ENCODE measurements at places on chromosomes 3 and 15.
A peak's percentile ranks its signal among the peaks of the same experiment; 100 is the strongest.

DNA sequence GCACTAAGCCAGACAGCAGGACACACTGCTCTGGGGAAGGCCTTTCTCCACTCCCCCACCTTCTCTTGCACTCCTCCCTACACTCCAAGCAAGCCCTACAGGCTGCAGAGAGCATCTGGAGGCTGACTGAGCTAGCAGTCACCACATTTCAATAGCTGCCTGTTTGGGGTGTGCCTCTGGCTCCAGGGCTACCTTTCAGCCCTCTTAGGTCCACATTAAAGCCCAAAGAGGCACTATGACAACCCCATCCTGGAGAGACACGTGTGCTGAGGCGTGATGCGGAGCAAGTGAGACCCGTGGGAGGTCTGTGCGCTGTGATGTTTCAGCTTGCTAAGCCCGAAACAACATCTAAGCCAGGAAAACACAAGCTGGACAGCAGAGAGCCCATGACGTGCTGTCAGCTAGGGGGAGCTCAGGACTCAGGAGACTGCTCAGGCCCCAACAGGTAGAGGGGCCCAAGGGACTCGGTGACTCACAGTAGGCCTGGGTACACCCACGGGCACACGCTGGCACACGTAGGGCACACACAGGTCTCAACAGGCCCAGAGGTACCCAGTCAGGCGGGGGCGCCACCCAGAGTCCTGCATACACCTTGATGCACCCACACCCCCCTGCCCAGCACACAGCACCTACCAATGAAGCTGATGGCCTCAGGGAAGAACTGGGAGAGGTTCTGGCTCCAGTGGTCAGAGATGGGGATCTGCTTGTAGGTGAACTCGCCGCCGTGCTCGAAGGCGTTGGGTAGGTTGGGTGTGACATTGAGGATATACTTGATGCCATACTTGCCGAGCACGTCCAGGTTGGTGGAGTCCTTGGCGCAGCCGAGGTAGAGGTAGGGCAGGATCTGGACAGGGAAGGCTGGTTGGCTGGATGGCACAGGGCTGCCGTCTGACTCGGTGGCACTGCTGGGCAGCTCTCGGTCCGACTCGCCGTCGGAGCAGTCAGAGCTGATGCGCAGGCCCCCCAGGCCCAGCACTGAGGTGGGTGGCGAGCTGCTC lies 2.8 kb downstream of the DUSP7 start:
- DNase-seq: peak; percentile 54

- DNase-seq: peak; percentile 10
These were observed 99.4 kb downstream of the IQSEC1 start for GRCh38 chr3:12973827-12974226.

DNA sequence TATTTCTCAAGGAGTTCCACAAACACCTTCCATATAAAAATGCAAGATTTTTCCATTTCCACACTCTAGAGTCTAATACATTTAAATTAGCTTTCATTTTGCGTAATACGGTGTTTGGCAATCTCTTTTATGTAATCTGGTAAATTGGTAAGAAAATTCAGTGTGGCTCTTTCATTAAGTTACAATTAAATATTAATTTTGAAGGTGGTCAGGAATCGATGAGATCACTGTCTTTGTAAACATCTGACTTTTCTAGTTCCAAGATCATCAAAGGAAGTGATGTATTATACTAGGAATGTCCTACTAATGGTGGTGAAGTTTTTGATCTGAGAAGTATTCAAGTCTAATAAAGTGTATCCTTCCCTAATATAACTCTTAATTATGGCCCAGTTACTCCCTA lies 1.1 kb upstream of the UTS2B start:
- no peak for DNase-seq

- DNase-seq: no peak
These were observed 34.6 kb downstream of the GNB4 start for GRCh38 chr3:179416681-179417080.

DNA sequence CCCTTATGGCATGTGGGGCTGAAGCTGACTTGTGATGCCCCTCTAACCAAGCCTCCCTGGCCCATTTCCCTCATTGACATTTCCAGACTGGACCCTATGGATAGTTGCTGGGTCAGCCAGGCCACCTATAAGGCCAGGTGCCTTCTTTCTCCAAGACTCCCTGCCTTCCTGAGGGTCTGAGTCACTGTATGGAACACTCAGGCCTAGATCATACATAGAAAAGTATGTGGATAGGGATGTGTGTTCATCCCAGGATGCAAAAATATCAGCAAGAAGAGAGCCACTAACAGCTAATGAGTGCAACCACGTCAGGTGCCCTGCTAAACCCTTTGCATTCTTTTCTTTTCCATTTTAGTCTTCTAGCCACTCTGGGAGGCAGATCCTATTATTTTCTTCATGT lies 168.4 kb upstream of the WNT5A start:
- DNase-seq: no peak

DNA sequence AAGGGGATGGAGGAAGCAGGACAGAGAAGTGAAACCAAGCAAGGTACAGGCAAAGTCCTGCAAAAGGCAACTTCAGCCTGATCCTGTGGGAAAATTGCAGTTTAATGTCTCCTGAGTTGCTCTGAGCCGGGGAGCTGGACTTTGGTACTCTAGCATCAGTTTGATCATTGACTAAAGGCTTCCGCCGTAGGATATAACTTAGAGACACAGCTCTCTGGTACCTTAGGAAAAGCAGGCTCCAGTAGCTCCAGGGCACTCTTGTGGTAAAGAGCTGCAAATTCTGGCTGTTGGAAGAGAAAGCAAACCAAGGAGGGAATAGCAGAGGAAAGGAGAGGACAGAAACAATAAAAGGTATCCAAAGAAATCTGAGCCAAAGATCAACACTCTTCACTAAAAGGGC lies 521.1 kb downstream of the PLOD2 start:
- DNase-seq: no peak

GRCh38 chr3:50327129-50327528 lies 894 bp downstream of the TUSC2 start:
- no peak for DNase-seq

DNA sequence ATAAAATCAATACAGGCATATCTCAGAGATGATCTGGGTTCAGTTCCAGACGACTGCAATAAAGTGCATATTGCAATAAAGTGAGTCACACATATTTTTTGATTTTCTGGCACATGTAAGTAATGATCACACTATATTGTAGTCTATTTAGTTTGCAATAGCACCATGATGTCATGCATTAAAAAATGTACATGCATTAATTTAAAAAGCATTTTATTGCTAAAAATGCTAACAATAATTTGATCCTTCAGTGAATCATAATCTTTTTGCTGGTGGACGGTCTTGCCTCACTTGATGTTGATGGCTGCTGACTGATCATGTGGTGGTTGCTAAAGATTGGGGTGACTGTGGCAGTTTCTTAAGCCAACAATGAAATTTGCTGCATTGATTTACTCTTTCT lies 511.1 kb downstream of the OTOL1 start:
- DNase-seq: no peak

GRCh38 chr15:96058103-96058851 lies 272.2 kb upstream of the NR2F2 start:
- no peak for DNase-seq

DNA sequence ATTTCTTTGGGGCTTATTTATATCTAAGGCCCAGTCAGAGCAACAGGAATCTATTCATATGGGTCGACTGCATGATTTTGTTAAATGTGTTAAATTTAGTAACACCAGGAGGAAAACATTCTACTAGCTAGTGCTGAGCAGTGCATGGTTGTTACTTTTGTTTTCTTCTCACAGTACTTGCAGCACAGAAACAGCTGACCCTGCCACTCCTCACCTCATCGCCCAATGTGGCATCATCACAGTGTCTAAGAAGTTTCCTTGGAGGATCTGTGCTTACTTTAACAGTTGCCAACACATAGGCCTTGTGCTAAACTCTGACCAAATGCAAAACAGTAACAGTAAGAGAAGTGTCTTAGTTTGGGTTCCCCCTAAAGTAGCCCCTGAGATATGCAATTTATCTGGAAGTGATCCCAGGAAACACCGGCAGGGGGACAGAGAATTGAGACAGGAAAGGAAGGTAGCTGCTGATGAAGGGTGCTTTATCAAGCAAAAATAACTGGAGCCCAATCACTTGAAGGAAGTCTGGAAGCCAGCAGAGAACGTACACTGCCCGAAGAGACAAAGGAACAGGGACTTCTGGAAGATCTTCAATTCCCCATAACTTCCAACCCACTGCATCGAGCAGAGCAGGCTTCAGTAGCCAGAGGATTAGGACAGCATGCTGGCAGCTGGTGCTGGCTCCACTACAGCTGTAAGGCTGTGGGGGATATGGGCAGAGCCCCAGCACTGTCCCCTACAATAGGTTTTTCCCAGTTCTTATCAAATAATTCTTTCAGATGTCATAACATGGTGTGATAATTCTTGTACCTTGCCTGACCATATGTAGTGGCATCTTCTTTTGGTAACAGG lies 36.0 kb upstream of the ULK4 start:
- DNase-seq: no peak

GRCh38 chr3:138271189-138271794 lies 58.4 kb downstream of the NME9 start:
- DNase-seq: no peak

DNA sequence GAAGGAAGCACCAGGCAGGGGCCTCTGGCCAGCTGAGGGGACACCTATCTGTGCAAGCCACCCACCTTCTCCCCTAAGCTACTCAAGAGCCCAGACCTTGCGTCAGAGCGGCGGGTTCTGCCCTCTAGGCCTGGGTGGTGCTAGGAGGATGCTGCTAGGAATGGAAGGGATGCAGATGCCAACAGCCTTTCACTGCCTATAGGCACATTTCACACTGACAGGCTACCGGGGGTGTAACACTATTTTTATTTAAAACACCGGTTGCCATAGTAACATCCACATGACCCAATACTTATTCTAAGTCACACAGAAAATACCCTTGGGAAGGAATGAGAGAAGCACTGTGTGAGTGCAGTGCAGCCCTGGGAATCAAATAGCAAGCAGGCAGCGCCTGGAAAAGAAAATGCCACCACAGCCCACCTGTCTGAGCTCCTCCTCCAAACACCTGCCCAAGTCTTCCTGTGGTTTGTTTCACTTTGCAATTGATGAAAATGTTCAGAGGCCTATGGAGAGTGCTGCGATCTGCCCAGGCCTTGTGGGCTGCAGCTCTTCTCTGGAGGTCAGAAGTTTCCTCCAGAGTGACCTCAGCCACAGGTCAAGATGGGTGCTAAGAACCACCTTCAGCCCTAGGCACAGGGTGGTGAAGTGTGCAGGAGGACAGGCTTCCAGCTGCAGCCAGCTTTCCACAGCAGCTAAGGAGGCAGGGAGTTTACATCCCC lies 113.5 kb upstream of the TOPAZ1 start:
- peak; percentile 87 for DNase-seq

DNA sequence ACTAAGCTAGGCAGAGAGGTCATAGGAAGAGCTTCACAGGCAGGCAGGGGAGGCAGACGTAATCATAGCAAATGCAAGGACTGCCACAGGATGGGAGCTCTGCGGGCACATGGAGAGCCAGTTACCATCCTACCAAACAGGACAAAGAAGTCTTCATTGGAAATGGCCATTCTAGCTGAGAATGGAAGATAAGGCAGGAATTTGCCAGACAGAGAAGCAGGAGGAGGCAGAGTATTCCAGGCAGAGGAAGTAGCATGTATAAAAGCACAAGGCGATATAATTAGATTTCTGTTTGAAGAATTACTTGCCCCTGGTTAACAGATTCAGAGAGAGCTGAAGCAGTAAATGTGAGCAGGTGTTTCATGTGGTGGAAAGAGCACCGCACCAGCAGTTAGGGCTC lies 3.5 kb upstream of the SEMA5B start:
- DNase-seq: no peak

DNA sequence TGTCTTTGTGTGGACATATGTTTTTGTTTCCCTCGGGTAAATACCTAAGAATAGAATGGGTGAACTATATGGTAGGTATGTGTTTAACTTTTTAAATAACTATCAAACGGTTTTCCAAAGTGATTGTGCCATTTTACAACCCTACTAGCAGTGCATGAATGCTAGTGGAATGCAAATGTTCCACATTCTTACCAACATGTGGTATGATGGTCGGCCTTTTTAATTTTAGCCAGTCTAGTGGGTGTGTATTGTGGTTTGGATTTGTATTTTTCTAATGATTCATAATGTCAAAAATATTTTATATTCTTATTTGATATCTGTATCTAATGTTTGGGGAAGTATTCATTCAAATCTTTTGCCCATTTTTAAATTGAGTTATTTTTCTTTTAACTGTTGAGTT lies 68.2 kb upstream of the SMAD3 start:
- no peak for DNase-seq

- DNase-seq: no peak
These were observed 36.7 kb upstream of the CCDC174 start for GRCh38 chr3:14614862-14615261.

- no peak for DNase-seq
These were observed 109.0 kb upstream of the SLC2A2 start for GRCh38 chr3:171135549-171135948.

DNA sequence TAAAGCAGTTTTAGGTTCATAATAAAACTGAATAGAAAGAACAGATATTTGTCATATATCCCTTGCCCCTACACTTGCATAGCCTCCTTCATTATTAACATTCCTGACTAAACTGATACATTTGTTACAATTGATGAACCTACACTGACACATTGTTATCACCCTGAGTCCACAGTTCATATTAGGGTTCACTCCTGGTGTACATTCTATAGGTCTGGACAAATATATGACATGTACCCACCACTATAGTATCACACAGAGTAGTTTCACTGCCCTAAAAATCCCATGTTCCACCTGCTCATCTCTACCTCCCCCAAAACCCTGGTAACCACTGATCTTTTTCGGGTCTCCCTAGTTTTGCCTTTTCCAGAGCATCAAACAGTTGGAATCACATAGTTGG lies 13.8 kb downstream of the DCBLD2 start:
- DNase-seq: no peak

- DNase-seq: no peak
These were observed 166.2 kb downstream of the ADAMTS17 start for GRCh38 chr15:100175406-100176114.

DNA sequence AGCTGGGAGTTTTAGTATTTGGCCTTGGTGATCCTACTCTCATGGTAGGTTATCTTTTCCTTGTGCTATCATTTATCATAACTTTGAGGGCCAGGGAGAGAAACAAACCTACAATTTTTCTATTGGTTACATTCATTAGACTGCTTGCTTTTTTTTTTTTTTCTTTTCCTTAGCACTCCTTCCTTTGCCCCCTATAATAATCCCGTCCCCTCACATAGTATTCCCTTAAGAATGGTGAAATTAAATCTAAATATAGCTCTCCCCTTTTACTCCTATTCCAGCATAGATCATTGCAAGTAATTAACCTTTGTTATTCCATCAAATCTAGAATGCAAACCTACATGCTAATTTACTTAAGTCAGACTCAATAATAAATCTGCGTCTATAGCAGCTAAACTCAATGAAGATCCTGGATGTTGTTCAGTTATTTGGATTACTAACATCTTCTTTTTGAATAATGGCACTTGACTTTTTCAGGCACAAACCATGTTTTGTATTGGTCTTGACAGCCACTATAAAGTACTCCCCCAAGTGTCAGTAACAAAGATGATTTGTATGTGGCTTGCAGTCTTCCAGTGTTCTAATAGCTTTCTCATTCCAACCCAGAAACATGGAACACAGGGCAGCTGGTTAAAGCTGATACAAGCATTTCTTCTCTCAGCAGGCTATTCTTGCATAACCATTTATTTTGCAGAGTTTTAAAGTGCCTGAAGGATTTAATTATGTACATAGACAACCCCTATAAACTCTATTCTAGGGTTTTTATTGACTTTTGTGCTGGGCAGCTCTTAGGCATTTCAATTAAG lies 420.6 kb downstream of the MECOM start:
- DNase-seq: no peak

- no peak for DNase-seq
These were observed 72.7 kb upstream of the HACD2 start for GRCh38 chr3:123657568-123657967.

GRCh38 chr3:61922118-61922517 lies 360.7 kb downstream of the PTPRG start:
- DNase-seq: no peak

GRCh38 chr3:30934208-30934550 lies 39.7 kb upstream of the GADL1 start:
- no peak for DNase-seq

Measured in posterior cingulate gyrus (tissue), 11 donors.